HFFc6 (cell line): ENCODE measurements at places on chromosomes 11 and 22. TPM values are rescaled to one million over a fixed set of nuclear protein-coding genes. Genes with fewer than 3 reads are reported as not detected.

The CCDC85B gene
- 78.9 to 106 TPM (median 99.4 TPM) in 3 replicates for total RNA-seq

- H3K4me3 ChIP-seq, result no peak overlapping the region
- no peak overlapping the region for H3K27ac ChIP-seq
- no peak for DNase-seq
- peaks cover 26% of the 10 kb centered on the region for H3K4me1 ChIP-seq
- H3K27me3 ChIP-seq, result peaks cover 1% of the 10 kb centered on the region; the same call in 1 of the 2 replicates
Measured at GRCh38 chr22:45579806-45580725, 77.4 kb downstream of the FBLN1 start.

GRCh38 chr11:125995313-125995712 lies 49.5 kb downstream of the VSIG10L2 start:
- no peaks in the 10 kb centered on the region for H3K36me3 ChIP-seq
- no peak for DNase-seq
- no peaks in the 10 kb centered on the region for H3K4me1 ChIP-seq
- H3K27ac ChIP-seq, result no peak overlapping the region
- H3K4me3 ChIP-seq, result no peak overlapping the region

The FOLR1 gene
- 0.24 to 0.38 TPM (median 0.34 TPM) in 3 replicates for total RNA-seq

DNA sequence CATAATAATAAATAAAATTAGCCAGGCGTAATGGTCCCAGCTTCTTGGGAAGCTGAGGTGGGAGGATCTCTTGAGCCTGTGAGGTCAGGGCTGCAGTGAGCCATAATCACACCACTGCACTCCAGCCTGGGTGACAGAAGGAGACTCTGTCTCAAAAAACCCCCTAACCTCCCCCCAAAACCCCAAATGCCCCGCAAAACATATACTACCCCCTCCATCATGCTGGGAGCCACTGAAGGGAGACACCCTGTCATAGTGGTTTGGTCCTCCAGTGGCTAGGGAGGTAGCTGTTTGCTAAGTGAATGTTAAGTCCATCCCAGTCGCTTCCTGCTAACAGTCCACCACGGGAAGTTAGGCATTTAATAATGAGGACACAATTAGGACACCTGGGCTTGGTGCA lies 125.0 kb downstream of the ABTB2 start:
- DNase-seq, result no peak
- H3K27ac ChIP-seq, result no peak overlapping the region
- peaks cover 6% of the 10 kb centered on the region for H3K4me1 ChIP-seq
- H3K4me3 ChIP-seq, result no peak overlapping the region

The SESN3 gene
- total RNA-seq, result 0.06 to 0.28 TPM in 2 of 3 replicates, not detected in the other

The MOGAT2 gene
- total RNA-seq, result not detected in 3 replicates

The TCN2 gene
- total RNA-seq, result 2.5 to 3.4 TPM (median 2.9 TPM) in 3 replicates

The TRIM49C gene
- total RNA-seq, result not detected in 3 replicates

- H3K4me1 ChIP-seq, result peaks cover 20% of the 10 kb centered on the region
- no peak for DNase-seq
- peaks cover 17% of the 10 kb centered on the region for H3K27me3 ChIP-seq
- H3K4me3 ChIP-seq, result peak overlapping the region; percentile 34; the same call in 1 of the 2 replicates
- H3K36me3 ChIP-seq, result no peaks in the 10 kb centered on the region
- H3K27ac ChIP-seq, result peak overlapping the region; percentile 53; the same call in 1 of the 2 replicates
Measured at GRCh38 chr11:11732116-11732515, 109.7 kb upstream of the USP47 start.

DNA sequence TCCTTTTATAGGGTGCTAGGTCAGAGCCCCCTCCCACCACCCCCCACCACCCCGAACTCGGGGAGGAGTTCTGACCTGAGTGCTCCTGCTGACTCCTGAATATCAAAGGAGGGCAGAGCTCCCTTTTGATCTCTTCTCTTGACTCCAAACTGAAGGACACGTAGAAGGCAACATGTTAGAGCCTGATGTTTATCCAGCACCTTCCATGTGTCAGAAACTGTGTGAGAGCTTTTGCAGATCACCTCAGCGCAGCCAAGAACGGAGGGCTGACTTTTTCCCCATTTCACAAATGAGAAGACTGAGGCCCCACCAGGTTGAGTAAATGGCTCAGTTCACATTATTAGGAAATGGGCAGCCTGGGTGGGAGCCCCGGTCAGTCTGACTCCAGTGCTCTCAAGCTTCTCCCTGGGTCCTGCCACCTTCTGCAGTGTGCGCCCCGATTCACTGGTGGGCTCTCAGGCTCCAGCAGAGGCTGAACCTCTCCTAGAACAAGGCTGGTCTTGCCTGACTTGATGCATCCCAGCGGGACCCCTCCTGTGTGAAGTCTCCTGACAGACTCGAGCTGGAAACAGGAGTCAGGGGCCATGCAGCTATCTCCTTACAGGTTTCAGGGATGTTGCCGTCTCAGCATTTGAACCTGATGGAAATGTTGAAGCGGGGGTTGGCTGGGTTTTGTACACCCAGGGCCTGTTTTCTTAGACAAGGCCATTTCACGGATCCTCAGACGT lies 98.5 kb downstream of the TSPAN18 start:
- no peaks in the 10 kb centered on the region for H3K4me1 ChIP-seq
- H3K27me3 ChIP-seq, result peaks cover 50% of the 10 kb centered on the region
- no peak overlapping the region for H3K4me3 ChIP-seq
- H3K36me3 ChIP-seq, result no peaks in the 10 kb centered on the region

DNA sequence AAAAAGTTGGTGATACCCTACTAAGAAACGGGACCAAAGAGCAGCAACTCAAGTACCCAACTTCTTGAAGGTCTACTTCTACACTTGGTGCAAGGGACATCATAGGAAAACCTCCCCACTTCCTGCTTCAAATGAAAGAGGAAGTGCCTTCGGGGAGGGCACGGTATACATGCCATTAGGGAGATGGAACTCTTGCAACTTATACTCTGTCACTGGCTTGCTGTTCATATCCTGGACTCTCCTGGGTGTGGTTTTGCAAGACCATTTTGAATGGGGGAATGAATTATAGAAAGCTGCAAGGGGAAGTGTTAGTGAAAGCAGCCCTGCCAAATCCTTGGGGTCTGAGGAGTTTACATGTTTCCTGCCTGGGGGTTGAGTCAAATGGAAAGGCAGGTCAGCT lies 41.9 kb downstream of the CSNK2A3 start:
- peaks cover 17% of the 10 kb centered on the region; the same call in 1 of the 2 replicates for H3K4me1 ChIP-seq
- no peak for DNase-seq
- no peak overlapping the region for H3K27ac ChIP-seq
- peaks cover 13% of the 10 kb centered on the region for H3K27me3 ChIP-seq
- H3K4me3 ChIP-seq, result no peak overlapping the region
